ENCODE measurements at places on chromosomes 4 and X. TPM values are rescaled to one million over a fixed set of nuclear protein-coding genes. Genes with fewer than 3 reads are reported as not detected.
A peak's percentile ranks its signal among the peaks of the same experiment; 100 is the strongest.

Gene ARL9
- total RNA-seq, result 0.35 TPM

DNA sequence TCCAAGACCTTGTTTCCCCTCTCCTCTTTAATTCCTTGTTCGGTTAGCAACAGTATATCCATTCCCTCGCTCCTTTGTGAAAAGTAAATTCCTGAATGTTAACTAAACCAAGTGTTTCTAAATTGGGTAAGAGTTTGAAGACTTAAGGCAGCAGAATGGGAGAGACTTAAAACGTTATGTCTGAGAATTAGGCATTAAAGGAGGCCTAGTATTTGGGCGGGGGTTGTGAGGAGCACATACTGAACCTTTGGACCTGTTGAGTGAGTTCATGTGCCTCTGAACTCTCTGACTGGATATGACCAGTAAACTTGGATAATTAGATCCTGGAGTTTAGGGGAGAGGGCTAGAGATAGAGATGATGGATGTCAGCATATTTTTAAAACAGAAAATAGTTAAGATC is 1.2 kb downstream of the MSMO1 start:
- no peak for DNase-seq

DNA sequence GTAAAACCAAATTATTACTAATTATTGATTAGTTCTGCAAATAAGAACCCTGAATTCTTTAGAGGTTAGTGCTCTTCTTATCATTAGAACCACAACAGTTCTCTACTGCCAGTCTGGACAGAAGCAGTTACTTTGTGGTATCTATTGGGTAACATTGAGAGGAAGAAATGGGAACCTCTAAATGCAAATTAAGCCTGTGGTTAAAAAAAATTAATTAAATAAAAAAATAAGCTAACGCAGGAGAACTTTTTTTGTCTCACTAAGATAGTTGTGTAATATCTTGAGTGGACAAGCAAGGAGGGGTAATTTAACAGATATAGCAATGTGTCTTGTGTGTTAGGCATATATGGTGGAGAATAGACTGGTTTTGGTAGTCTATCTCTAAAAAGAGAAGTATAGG is 32.9 kb upstream of the TET2 start:
- no peak for DNase-seq

- no peak for DNase-seq
Measured at GRCh38 chrX:134622813-134623185, 35.5 kb downstream of the PLAC1 start.

DNA sequence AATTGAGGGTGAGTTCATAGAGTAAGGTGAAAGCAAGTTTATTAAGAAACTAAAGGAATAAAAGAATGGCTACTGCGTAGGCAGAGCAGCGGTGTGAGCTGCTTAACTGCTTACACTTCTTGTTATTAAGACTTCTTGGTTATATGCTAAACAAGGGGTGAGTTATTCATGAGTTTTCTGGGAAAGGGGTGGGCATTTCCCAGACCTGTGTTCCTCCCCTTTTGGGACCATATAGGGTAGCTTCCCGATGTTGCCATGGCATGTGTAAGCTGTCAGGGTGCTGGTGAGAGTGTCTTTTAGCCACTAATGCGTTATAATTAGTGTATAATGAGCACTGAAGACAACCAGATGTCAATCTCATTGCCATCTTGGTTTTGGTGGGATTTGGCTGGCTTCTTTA is 126.5 kb downstream of the ARSF start:
- DNase-seq, result no peak

DNA sequence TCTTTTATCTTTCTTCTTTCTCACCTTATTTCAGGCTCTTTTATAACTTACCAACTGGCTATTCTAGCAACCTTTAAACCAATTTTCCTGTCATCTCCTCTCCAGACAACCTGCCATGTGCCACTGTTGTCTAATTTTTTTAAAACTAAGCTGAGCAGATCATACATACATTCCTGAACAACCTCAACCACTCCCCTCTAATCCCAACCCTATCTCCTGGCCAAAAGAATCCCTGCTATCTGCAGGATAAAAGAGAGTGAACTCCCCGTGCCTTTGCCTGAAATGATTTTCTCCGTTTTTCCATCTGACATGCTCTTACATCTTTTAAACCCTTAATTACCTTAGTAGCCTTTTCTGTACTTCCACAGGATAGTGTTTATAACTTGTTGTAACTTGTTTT is 35.5 kb downstream of the DCUN1D4 start:
- no peak for DNase-seq

DNA sequence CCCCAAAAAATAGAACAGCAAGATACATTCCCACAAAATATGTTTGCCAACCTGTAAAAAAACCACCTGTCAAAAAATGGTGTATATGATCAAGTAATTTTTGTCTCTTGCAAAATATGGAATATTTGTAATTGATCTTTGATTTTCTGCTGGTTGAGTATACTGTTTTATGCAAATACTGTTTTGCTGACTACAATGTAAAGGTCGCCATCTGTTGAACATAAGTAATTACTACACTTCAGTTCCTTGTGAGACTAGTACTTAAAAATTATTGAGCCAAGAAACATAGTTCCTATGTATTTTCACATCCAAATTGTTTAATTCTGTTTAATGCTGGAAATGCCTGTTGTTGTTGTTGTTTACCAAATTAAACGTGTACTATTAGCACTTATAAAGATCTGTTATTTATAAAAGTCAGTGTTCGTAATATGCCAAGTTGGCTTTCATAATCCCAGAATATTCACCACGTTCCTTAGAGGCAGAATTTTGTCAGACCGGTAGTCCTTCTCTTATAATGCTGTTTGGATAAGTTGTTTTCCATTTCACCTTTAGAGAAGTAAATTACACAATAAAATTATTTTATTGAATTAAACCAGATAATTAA is 144.2 kb downstream of the PDLIM5 start:
- DNase-seq, result peak; percentile 17

Gene TLR2
- 3.5 TPM for total RNA-seq

GRCh38 chrX:39874202-39874816 is 223.4 kb downstream of the BCOR start:
- DNase-seq, result no peak

Gene ARR3
- not detected for total RNA-seq

GRCh38 chr4:5992828-5993321 is 25.4 kb downstream of the C4orf50 start:
- DNase-seq, result no peak

GRCh38 chrX:67523002-67523681 is 20.7 kb upstream of the AR start:
- no peak for DNase-seq

DNA sequence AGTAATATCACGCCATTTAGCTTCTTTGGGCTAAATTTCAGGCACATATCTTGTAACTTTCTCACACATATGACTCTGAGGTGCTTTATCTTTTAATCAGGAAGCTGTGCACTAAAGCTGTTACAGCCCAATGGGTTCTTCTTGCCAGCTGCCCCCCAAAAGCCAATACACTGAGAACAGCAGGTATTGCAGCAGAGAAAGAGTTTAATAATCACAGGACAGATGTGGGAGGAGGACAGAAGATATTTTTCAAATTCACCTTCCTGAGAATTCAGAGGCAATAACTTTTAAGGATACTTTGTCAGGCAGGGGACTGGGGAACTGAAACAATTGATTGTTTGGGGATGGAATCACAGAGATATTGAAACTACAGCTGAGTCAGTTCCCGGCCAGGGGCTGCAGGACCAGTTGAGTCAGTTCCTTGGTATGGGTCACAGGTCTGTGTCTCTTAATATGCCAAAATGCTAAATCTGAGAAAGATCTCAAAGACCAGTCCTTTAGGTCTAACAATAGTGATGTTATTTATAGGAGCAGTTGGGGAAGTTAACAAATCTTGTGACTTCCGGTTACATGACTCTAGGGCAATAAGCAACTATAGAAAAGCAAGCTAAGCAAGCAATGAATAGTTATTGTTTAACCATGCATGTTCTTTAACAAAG is 28.1 kb downstream of the DDIT4L start:
- no peak for DNase-seq

Data from CD4-positive, alpha-beta memory T cell (primary cell).